ENCODE measurements at places on chromosomes 3 and 15.
A peak's percentile ranks its signal among the peaks of the same experiment; 100 is the strongest.

DNA sequence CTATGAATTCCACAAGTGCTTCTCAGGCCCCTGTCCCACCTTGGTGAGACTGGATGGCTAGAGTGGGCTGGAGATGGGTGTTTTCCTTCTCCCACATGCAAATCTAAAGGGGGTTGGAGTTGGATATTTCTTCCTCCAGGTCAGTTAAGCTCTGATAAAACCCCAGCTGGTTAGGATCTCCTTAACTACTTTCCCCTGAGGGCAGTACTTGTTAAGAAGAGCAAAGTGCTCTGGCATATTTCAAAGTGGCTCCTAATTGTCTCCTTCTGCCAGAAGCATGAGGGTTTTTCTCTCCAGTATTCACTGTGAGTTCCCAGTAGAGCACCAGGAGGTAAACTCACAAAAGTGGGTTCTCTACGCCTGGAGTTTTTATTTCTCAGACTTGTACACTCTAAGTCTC is 31.4 kb downstream of the COL6A6 start:
- no peak for DNase-seq

- no peak for DNase-seq
Observed at GRCh38 chr3:23831517-23832394, 26.0 kb downstream of the UBE2E1 start.

DNA sequence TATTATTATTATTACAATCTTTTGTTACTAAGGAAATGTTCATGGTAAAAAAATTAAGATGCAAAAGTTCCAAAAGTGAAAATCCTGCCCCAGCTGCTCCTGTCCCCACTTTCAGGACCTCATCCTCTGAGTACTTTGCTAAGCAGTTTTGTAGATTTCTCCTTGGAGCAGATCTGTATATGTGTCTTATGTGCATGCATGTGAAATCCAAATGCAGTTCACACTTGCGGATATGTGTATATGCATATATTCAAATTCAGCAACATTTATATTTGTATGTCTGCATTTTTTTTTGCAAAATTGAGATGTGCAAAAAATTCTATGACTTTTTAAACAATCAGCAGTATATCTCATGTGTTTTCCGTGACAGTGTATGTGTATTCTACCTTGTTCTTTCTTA is 19.2 kb downstream of the CHCHD6 start:
- DNase-seq = no peak

DNA sequence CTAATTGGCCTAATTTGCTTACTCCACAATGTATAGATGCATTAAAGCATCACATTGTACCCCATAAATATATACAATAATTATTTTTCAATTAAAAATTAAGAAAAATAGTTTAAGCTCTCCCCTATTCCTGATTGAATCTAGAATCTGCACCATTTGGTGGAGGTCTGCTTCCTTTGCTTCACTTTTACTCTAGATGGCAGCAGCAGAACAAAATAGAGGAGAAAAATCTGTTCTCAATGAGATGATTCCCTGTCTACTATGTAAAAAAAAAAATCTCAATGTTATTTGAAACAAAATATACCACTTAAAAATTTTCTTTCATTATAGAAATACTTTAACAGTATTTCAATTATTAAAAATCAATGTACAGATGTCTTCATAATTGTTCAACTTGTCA is 109.6 kb upstream of the FXR1 start:
- DNase-seq = no peak

DNA sequence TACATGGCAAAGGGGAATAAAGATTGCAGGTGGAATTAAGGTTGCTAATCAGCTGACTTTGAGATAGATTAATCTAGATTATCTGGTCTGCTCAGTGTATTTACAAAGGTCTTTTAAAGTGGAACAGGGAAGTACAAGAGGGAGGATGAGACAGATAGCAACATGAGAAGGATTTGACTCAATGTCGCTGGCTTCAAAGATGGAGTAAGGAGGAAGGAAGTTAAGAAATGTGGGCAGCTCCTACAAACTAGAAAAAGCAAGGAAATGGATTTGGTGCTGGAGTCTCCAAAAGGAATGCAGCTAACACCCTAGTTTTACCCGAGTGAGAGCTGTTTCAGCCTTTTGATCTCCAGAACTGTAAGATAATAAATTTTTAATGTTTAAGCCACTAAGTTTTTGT is 180.7 kb upstream of the TTC14 start:
- no peak for DNase-seq

DNA sequence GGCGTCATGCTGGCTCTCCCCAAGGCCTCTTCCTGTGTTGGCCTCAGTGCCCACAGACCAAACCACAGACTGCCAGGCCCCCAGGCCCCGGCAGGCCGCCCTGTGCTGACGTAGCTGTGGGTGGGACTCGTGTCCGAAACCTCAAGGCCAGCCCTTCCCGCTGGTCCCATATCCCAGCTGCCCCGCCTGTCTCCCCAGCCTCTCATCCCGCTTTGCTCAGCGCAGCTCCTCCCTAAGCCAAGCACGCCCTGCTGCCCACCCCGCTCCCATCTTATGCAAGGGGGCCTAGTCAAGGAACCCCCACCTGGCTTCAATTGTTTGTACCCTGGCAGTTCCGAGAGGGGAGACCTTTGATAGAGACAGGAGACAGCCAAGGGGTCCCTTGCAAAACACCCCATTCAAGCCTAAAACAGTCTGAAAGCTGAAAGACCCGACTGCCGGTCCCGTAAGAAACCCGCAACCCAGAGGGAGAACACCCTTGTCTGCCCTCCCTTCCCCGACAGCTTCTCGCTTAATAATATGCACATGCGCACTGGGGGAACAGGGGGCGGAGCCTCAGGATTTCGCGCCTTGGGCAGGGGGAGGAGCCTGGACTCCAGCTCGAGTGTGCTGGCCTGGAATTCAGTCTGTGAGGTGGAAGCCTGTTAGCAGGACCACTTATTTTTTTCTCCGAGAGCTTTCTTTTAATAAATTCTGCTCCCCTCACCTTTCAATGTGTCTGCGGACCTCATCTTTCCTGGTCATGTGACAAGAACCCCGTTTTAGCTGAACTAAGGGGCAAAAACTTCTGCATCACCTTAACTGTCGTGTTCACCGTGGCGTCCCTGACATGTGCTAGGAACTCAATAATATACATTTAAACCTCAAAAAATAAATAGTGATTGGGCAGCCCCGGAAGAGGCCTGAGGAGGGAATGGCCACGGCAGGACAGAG is 17.2 kb downstream of the TNFAIP8L3 start:
- DNase-seq = peak; percentile 27

DNA sequence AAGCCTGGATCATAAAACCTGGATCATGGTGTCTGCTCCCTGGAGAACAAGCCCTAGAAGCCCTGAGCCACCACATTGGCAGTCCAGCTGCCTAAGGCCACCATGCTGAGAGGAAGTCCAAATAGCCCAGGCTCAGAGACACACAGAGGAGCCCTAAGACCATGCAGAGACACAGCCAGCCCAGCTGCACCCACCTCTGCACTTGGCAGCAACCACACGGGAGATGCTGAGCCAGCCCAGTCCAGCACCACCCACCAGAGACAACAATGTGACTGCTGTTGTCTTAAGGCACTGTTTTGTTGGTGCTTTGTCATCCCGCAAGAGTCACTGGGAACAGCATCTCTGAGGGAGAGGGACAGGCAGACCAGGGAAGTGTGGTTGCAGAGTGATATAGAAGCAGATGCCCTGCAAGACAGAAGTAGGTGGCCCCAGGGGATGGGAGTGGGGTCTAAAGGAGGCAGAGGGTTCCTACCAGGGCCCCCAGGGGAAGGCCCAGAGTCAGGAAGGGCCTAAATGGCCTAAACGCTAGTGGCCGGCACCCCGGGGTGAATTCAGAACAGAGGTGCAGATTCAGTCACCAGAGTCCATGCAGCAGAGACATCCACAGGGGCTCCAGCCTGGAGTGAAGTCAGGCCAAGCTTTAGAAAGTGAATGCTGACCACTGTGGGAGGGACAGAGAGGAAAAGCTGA is 105.4 kb upstream of the PRR20G start:
- DNase-seq = no peak

GRCh38 chr15:74816624-74817369 is 4.2 kb downstream of the LMAN1L start:
- DNase-seq = no peak

GRCh38 chr3:184806567-184807271 is 5.2 kb upstream of the VPS8 start:
- peak; percentile 35 for DNase-seq

GRCh38 chr3:126476166-126477060 is 722 bp upstream of the ZXDC start:
- peak; percentile 21 for DNase-seq

GRCh38 chr15:68402432-68403160 is 29.4 kb downstream of the ITGA11 start:
- DNase-seq = no peak

DNA sequence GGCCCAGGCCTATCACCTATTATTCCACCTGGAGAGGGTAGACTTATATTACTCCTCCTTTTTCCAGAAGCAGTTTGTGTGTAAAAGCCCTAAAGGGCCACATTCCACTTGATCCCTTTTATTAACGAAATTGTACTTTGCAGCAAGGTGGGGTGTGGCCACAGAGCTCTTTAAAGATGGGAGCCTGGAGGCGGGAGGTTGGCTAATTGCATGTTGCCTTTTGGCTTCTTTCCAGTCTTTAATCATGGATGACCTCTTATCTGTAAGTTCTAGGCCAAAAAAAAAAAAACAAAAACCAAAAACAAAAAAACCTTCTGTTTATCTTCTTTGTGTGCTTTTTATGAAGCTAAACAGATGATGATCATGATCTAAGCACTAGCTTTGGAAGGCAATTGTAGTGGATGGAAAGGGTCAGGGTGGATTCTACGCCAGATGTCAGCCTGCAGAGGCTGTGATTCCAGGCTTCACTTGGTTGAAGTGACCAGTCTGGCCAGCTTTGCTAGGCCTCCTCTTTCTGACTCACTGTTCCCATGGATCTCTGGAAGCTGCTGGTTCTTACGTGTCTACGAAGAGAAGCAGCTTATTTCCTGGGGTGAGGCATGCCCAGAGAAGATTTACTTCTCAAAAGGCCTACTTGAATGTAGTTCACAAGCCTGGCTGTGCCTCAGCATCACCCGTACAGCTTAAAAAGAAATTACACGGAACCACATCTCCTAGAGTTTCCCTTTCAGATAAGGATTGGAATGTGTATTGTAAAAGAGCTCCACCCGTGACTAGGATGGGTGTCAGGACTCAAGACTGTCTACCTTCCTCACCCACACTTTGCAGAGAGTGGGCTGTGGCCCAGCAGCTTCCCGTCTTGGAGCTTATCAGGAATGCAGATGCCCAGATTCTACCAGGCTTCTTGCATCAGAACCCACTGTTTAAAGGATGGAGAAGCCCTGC is 330.9 kb upstream of the C2CD4B start:
- DNase-seq = no peak

DNA sequence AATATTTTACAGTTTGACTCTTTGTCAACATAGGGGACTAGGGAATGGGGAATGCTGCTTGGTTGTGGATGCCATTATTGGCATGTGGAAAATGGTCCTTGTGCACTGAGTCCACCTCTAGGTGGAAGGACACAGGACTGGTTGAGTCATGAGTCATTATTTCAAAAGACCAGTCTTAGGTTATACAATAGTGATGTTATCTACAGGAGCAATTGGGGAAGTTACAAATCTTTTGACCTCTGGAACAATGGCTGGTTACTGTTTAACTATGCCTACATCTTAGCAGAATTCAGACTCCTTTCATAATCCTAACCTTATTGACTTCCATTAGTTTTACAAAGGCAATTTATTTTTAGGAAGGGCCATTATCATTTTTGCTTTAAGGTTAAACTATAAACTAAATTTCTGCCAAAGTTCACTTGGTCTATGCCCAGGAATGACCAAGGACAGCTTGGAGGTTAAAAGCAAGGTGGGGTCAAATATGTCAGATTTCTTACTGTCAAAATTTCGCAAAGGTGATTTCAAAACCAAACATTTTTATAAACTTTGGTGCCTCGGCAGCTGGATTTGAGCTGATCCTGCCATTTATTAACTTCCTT is 11.8 kb upstream of the CCR8 start:
- DNase-seq = no peak

DNA sequence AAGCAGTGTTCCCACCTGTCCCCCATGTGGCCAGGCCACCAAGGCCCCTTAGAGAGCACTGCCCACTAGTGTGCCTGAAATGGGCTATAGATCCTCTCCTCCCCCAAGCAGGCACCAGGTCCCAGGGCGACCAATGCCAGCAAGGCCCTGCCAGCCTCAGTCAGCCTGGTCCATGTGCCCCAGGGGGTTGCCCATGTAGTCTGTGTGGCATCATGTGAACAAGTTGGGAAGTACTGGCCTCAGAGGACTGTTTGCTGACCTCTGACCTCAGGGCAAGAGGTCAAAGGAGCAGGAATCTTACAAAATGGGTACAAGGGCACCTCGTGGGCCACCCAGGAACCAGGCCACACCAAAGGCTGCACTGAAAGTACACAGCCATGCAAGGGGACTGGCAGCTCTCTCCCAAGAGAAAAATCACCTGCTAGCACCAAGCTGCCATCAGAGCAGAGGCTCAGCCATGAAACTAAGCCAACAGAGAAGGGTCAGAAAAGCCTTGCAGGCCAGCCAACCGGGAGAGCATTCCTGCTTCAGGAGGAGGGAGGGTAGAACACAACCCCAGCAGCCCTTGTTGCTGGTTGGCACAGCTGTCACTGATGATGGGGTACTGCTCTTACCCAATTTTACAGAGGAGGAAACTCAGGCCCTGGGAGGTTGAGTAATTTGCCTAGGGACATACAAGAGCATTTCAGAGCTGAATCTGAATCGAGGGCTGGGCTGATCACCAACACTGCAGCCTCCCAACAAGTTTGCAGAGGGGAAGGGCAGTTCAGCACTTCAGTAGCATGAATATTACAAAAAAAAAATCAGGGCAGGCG is 5.2 kb upstream of the FURIN start:
- peak; percentile 40 for DNase-seq

- DNase-seq = no peak
Observed at GRCh38 chr3:48662145-48662752, 437 bp downstream of the CELSR3 start.

DNA sequence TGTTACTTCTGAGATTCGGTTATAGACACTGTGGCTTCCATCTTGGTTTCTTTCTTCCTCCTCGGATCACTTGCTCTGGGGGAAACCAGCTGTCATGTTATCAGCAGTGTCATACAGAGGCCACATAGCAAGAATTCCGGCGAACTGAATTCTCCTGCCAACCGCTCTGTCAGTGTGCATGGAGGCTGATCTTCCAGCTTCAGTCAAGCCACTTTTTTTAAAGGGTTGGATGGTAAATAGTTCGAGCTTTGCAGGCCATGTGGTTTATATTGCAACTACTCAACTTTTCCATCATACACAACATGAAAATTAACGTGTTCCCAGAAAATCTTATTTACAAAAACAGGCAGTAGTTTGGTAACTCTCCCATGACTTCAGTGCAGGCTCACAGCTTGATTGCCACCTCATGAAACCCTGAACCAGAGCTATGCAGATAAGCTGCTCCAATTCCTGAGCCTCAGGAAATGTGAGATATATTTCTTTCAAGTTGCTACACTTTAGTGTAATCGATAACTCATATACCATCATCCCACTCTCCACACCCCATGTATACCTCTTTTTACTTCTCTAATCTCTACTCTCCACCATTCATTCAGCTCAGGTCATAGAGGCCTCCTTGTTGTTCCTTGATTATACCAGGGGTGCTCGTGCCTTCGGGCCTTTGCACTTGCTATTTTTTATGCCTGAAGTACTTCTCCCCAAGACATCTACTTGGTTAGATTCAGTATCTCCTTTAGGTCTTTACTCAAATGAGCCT is 7.2 kb downstream of the RPL22L1 start:
- peak; percentile 26 for DNase-seq

- no peak for DNase-seq
Observed at GRCh38 chr15:67701669-67702068, 123.6 kb upstream of the SKOR1 start.

GRCh38 chr3:146159616-146160320 is 1.2 kb downstream of the PLOD2 start:
- peak; percentile 44 for DNase-seq
